Pancreas (tissue), 10 donors: ENCODE measurements at places on chromosomes 6 and 20. TPM values are rescaled to one million over a fixed set of nuclear protein-coding genes. Genes with fewer than 3 reads are reported as not detected.

DNA sequence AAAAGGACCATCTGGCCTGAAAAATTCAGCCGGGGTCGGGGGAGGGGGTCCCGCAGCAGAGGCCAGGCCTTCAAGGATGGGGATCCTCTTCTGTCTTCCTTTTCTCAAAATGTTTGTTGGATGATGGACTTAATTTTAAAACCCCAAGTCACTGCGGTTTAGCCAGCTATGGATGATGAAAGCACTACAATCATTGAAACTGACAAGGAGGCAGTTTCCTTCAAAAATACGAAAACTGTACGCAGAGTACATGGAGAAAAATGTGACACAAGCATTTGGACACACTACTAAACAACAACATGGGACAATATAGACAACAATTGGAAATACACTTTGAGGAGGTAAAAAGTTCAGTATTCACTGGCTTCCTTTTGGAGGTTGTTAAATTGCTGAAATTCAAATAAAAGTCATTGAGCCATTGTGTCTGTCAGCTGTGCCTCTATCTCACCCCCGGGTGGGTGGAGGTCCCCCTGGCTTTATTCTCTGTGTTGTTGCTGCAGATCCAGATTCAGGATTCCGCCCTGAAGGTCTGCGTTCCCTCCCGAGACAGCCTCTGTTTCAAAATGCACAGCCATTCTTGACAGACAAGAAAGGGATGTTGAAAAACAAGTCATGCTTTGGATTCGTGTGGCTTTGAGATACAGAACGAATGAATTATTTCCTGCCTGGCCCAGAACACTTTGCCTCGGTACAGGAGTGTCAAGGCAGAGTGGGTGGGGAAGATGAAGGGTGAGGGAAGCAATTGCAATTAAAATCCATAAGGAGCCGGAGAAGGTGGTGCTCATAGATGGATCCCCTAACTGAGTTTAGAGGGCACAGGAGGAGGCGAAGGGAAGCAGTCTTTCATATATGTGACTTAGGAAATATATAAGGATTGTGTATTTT, 118.2 kb downstream of the TTLL2 start:
- no peak for DNase-seq
- no peaks in the 10 kb centered on the region for H3K4me1 ChIP-seq
- no peaks in the 10 kb centered on the region for H3K36me3 ChIP-seq
- no peak overlapping the region for H3K27ac ChIP-seq

GRCh38 chr6:43935921-43936439, 166.0 kb downstream of the VEGFA start:
- H3K4me3 ChIP-seq, result no peak overlapping the region
- H3K4me1 ChIP-seq, result no peaks in the 10 kb centered on the region
- H3K27ac ChIP-seq, result no peak overlapping the region

- H3K4me3 ChIP-seq, result no peak overlapping the region
- no peaks in the 10 kb centered on the region for H3K4me1 ChIP-seq
- DNase-seq, result no peak
- H3K27ac ChIP-seq, result no peak overlapping the region
Observed at GRCh38 chr20:9884061-9884460, 45.2 kb upstream of the PAK5 start.

DNA sequence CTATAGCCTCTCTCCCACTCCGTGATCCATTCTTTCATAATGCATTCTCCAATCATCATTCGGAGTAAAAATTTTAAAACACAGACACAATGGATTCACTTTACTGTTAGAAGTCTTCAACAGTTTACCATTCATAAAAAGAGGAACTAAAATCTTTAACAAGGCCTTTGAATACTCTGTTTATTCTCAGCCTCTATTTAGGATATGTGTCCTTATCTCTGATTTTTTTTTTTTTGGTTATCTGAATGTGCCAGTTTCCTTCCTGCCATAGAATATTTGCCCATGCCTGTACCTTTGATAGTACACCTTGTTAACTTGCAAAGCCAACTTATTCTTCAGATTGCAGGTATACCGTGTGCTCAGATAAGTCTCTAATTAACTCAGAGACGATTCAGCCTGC, 11.1 kb downstream of the CRISP1 start:
- no peaks in the 10 kb centered on the region for H3K36me3 ChIP-seq
- no peak overlapping the region for H3K4me3 ChIP-seq
- H3K27ac ChIP-seq, result no peak overlapping the region
- no peaks in the 10 kb centered on the region for H3K27me3 ChIP-seq

- no peaks in the 10 kb centered on the region for H3K27me3 ChIP-seq
- peaks cover 5% of the 10 kb centered on the region for H3K4me1 ChIP-seq
- no peak overlapping the region for H3K4me3 ChIP-seq
- DNase-seq, result no peak
- no peak overlapping the region for H3K27ac ChIP-seq
Observed at GRCh38 chr20:50083034-50083433, 29.9 kb downstream of the UBE2V1 start.

- no peaks in the 10 kb centered on the region for H3K4me1 ChIP-seq
- H3K27me3 ChIP-seq, result no peaks in the 10 kb centered on the region
- no peak overlapping the region for H3K4me3 ChIP-seq
- no peak for DNase-seq
- no peaks in the 10 kb centered on the region for H3K36me3 ChIP-seq
- H3K27ac ChIP-seq, result no peak overlapping the region
Observed at GRCh38 chr6:133274813-133275212, 33.7 kb downstream of the EYA4 start.

DNA sequence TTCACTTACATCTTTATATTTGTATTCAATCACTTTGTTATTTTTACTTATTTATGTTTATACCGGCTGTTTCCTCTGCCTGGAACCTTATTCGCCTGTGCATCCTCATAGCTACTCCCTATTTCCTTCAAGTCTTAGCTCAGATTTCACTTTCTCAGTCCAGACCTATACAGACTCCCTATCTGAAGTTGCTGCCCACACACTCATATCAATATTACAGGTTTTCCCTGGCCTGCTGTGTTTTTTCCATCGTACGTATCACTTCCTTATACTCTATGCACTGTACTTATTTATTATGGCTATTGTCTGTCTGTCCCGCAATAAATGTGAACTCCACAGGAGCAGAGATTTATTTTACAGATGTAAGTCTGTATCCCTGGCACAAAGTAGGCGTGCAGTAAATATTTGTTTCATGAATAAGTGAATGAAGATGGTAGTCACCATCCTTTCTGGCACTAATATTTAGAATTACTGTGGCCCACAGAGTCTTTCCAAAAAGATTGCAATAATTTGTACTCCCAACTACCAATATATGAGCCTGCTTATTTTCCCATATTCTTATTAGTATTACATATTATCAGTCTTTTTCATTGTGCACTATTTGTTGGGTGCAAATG, 64.9 kb downstream of the TNFAIP3 start:
- H3K36me3 ChIP-seq, result no peaks in the 10 kb centered on the region
- DNase-seq, result no peak
- no peak overlapping the region for H3K27ac ChIP-seq
- no peaks in the 10 kb centered on the region for H3K27me3 ChIP-seq
- peaks cover 9% of the 10 kb centered on the region for H3K4me1 ChIP-seq
- H3K4me3 ChIP-seq, result no peak overlapping the region

DNA sequence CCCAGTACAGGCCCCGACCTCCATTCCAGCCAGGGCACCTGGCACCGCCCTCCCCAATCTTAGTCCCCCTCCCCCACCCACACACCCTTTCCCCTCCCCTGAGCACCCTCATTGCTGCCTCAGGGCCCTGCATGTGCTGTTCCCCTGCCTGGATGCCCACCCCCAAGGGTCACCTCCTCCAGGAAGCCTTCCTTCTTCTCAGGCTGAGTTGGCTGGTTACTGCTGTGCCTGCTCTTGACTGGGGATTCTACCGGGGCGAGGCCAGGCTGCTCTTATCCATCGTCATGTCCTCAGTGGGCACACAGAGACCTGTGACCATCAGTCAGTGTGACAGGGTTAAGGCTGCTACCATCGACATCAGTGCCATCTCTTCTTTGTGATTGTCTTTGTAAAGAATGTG, 23.6 kb downstream of the BHLHE23 start:
- no peak for DNase-seq
- no peaks in the 10 kb centered on the region for H3K36me3 ChIP-seq
- no peak overlapping the region for H3K27ac ChIP-seq
- H3K4me1 ChIP-seq, result no peaks in the 10 kb centered on the region
- no peaks in the 10 kb centered on the region for H3K27me3 ChIP-seq

- no peaks in the 10 kb centered on the region for H3K36me3 ChIP-seq
- no peaks in the 10 kb centered on the region for H3K27me3 ChIP-seq
- no peak overlapping the region for H3K4me3 ChIP-seq
Observed at GRCh38 chr20:40668449-40669228, 20.4 kb downstream of the MAFB start.

GRCh38 chr6:21277601-21278374, 315.8 kb upstream of the SOX4 start:
- no peak overlapping the region for H3K27ac ChIP-seq
- H3K36me3 ChIP-seq, result no peaks in the 10 kb centered on the region
- no peak overlapping the region for H3K4me3 ChIP-seq
- H3K4me1 ChIP-seq, result no peaks in the 10 kb centered on the region
- no peaks in the 10 kb centered on the region for H3K27me3 ChIP-seq

DNA sequence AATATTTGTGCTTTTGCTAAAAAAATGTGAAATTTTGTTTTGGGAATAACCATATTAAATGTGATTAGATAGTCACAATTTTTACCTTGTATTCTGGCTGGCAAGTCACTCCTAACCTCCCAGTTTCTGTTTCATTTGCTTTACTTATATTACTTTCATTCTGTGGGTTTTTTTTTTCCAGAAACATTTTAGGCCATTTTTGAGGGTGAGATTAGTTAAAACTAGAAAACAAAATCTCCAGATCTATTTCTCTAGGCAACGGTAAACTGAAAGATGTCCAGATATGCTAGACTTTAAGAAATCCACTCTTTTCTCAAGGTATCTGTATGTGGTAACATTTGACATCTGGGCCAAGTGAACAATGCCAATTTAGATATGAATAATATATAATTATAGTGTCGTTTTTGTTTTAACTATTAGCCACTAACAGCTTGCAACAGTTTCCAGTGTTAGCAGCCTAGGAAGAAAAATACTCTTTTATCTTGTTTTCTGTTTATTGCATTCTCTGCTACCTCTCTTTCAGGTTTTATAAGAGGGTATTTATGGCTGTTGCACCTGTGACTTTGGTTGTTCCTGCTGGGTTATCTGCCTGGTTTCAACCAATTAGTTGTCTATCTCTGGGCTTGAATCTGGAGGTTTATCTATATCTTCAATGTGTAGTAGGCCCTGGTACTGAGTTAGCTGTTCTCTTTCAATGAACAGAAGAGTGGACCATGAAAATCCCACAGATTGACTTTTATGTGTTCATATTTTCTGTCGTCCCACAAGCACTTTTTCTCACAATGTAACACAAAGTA, 260.9 kb downstream of the NKAIN2 start:
- H3K36me3 ChIP-seq, result no peaks in the 10 kb centered on the region
- no peak overlapping the region for H3K4me3 ChIP-seq
- no peaks in the 10 kb centered on the region for H3K27me3 ChIP-seq
- no peaks in the 10 kb centered on the region for H3K4me1 ChIP-seq
- H3K27ac ChIP-seq, result no peak overlapping the region

- H3K27ac ChIP-seq, result no peak overlapping the region
- no peak for DNase-seq
- H3K36me3 ChIP-seq, result no peaks in the 10 kb centered on the region
- H3K4me3 ChIP-seq, result no peak overlapping the region
Observed at GRCh38 chr20:42957018-42957703, 232.5 kb downstream of the PTPRT start.

DNA sequence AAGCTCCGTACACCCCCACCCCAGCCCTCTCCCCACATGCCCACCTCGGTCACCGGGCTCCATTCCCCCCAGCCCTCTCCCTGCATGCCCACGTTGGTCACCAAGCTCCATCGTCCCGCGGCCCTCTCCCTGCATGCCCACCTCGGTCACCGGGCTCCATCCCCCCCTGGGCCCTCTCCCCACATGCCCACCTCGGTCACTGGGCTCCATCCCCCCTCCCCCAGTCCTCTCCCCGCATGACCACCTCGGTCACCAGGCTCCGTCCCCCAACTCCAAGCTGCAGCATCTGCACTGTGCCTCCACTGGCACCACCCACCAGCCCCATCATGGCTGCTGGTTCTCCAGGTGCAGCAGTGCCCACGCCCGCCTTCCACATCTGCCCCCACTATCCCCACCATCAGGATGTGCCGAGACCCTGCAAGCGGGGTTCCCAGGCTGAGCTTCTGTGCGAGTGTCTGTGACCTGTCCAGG, 16.8 kb downstream of the TAF4 start:
- no peak overlapping the region for H3K4me3 ChIP-seq
- H3K27ac ChIP-seq, result no peak overlapping the region
- H3K4me1 ChIP-seq, result peaks cover 2% of the 10 kb centered on the region
- no peaks in the 10 kb centered on the region for H3K27me3 ChIP-seq
- H3K36me3 ChIP-seq, result no peaks in the 10 kb centered on the region

- H3K4me1 ChIP-seq, result no peaks in the 10 kb centered on the region
- H3K4me3 ChIP-seq, result no peak overlapping the region
- DNase-seq, result no peak
- H3K27me3 ChIP-seq, result no peaks in the 10 kb centered on the region
- H3K36me3 ChIP-seq, result no peaks in the 10 kb centered on the region
Observed at GRCh38 chr6:144213315-144213714, 63.0 kb downstream of the STX11 start.

DNA sequence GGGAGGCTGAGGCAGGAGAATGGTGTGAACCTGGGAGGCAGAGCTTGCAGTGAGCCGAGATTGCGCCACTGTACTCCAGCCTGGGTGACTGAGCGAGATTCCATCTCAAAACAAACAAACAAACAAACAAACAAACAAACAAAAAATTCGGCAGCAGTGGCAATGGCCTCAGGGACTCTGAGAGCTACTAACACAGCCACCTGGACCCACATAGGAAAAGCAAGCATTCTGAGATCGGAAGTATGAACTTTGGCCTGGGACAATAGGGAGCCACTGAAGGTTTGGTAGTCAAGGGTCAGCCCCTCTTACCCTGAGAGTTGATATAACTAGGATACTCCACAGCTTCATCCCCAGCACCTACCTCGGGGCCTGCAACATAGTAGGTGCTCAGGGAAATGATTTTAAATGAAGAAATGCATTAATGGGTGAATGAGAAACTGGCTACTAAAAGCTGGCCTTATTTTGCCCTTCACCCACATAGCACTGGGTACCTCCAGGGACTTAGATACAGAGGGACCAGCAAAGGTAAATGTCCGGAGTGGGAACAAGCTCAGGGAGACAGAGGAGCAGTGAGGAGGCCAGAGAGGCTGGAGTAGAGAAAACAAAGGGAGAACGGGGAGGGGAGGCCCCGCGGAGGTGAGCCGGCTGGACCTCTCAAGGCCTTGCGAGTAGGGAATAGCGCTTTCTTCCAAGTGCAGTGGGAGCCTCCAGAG, 46.6 kb upstream of the PTGIS start:
- no peak for DNase-seq
- H3K4me1 ChIP-seq, result peaks cover 7% of the 10 kb centered on the region
- no peaks in the 10 kb centered on the region for H3K27me3 ChIP-seq
- H3K36me3 ChIP-seq, result no peaks in the 10 kb centered on the region
- no peak overlapping the region for H3K27ac ChIP-seq
- no peak overlapping the region for H3K4me3 ChIP-seq

GRCh38 chr6:6856538-6857523, 250.9 kb upstream of the RREB1 start:
- H3K27me3 ChIP-seq, result no peaks in the 10 kb centered on the region
- peak; percentile 55 for DNase-seq
- no peak overlapping the region for H3K4me3 ChIP-seq
- H3K4me1 ChIP-seq, result peaks cover 14% of the 10 kb centered on the region
- H3K27ac ChIP-seq, result no peak overlapping the region

GRCh38 chr6:41531591-41532582, 14.3 kb upstream of the FOXP4 start:
- H3K36me3 ChIP-seq, result no peaks in the 10 kb centered on the region
- no peak overlapping the region for H3K4me3 ChIP-seq
- DNase-seq, result no peak
- H3K27me3 ChIP-seq, result no peaks in the 10 kb centered on the region
- H3K4me1 ChIP-seq, result peaks cover 4% of the 10 kb centered on the region

Gene VSX1
- 0.18 TPM for total RNA-seq

Gene PPIL6
- total RNA-seq, result 1.7 TPM

Gene SGK2
- 13.8 TPM for total RNA-seq

Gene HAO1
- not detected for total RNA-seq

Gene TRPC4AP
- total RNA-seq, result 34.2 TPM
